ENCODE measurements at places on chromosomes 1 and 21.

DNA sequence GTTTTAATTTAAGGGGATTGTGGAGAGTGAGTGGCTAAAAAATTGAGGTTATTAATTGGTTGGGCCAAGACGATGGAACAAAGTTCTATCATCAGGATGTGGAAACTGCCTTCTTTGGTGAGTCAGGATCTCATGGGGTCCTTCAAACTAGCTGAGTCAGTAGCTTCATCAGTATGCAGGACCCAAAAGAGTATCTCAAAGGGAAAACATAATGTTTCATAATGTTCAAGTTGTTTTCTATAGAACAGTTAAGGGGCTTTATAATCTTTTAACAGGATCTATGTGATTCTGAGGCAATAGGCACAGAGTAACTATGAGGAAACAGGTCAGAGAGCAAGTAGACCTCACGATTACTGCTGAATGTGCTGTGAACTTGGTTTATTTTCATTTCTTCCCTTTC is 3.2 kb upstream of the OLFML2B start:
- DNase-seq = no peak

DNA sequence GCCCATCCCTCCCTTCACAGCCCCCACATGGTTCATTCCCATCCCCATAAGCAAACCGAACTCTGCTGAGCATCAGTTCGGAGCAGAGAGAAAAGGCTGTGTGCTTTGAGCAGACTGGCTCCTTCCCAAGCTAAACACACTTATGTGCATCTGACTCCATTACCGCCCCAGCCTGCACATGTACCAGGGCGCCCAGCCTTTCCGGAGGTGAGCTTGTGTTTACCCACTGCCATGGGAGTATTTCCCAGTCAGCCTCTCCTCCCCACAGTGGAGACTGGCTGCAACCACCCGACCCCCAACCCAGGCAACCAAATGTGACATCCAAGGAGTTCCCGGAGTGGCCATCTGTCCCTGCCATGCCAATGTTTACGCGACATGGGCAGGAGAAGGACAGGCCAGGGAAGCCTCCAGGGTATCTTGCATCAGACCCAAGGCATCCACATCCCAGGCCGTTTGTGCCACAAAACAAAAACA is 9.4 kb downstream of the TIAM1 start:
- DNase-seq = no peak

GRCh38 chr1:73180397-73181189 is 898.3 kb upstream of the NEGR1 start:
- no peak for DNase-seq

DNA sequence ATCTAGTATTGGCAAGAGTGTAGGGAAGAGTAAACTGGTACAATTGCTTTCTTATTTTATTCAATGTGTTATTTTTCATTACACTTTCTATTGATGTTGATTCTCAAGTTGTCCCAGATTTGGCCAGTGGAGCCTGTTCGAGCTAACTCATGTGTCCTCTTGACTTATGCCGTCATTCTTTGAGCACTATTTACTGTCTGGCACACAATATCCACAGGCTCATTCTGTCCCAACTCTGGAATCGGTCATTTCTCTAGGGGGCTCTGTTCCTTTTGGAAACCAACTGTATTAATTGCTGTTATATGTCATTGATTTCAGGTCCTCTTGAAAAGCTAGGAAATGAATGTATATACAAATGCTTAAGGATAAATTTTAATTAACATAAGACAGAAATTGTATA is 22.4 kb upstream of the SFPQ start:
- DNase-seq = no peak

DNA sequence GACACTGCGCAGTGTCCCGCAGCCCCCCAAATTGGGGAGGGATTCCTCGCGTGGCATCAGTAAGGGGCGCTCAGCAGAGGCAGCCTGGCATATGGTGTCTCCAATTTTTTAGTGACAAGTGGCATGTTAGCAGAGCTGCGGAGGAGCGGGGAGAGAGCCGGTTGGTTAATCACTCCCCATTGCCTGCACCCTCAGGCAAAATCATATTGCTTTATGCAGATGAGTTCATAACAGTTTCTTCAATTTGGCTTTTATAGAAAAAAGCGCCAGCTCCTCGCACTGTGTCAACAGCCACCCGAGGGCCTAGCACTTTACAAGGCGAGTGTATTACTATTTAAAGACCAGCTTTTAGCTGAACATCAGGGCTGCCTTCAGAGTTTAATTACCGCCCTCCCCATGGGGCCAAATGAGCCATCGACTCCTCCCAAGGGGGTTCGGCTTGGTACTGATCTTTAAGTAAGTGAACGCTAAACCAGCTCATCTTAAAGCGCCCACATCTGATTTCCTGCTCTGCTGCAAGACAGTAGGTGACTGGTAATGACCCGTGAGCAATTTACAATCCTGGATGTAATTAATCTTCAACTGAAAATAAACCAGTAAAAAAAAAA is 298.9 kb downstream of the DSCAM start:
- no peak for DNase-seq

DNA sequence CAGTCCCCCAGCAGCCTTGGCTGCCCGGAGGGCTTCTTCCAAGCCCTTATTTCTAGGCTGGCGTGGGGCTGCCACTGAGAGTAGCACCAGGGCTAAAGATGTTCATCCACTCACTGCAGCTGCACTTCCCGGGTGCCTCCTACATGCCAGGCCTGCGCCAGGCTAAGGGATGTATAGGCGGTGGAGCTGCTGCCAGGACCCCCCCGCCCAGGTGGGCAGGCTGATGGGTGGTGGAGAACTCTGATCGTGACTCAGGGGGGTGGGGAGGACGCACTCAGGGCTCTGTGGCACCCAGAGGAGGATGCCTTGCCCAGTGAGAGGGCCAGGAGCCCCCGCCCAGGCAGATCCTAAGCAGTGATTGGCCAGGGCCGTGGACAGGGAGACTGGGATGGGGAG is 34.1 kb downstream of the CFAP74 start:
- no peak for DNase-seq

DNA sequence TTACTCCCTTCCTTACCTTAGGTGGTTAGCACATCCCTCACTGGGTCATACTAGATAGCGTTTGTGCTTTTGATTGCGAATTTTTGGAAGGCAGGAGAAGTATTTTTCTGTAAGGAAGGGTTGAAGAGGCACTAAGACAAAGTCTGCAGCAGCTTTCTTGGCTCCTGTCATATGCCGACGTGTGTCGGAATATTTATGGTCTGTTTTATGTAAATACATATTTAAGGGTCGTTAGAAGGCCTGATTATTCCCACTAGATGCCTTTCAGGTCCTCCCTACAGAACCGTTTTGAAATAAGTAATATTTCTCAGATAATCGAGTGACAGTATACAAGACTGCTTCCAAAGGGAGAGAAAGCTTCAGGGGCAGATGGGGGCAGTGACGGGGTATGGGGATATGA is 10.0 kb downstream of the RNF220 start:
- DNase-seq = no peak

- DNase-seq = no peak
These were observed 171.7 kb downstream of the NEK7 start for GRCh38 chr1:198328458-198329032.

DNA sequence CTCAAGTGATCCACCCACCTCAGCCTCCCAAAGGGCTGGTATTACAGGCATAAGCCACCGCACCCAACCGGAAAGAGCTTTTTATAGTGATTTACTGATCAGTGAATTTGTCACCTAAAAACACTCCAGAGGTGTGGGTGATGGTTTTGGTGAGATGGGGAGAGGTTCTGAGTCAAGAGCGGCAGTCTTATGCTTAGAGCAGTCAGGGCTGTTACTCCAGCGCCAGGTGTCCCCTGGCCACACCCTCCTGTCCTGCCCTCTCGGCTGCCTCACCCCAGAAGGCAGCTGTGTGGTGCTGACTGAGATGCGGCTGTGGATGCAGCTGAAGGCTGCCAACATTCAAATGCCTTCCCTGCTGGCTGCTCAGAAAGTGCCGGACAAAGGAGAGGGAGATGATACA is 94.5 kb upstream of the LPGAT1 start:
- no peak for DNase-seq

DNA sequence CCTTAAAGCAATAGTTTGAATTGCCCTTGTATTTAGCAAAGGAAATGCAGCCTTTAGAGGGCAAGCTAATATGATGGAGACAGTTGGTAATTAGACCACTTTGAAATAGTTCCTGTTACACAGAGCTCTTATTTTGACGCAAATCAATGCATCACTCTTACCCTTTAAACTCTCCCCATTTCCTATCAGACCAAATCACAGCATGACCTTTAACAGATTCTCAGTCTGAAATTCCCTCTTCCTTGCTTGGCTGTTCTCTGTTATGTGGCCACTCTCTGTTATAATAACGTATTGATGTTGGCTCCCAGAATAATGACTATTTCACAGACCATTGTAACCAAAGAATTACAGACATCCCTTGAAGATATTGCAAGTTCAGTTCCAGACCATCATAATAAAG is 66.9 kb upstream of the NGF start:
- no peak for DNase-seq

GRCh38 chr1:10586125-10586524 is 111.4 kb downstream of the PEX14 start:
- DNase-seq = no peak

- DNase-seq = no peak
These were observed 133.2 kb upstream of the GRIK3 start for GRCh38 chr1:37167479-37167878.

GRCh38 chr1:109499081-109499480 is 5.2 kb downstream of the CYB561D1 start:
- DNase-seq = no peak

DNA sequence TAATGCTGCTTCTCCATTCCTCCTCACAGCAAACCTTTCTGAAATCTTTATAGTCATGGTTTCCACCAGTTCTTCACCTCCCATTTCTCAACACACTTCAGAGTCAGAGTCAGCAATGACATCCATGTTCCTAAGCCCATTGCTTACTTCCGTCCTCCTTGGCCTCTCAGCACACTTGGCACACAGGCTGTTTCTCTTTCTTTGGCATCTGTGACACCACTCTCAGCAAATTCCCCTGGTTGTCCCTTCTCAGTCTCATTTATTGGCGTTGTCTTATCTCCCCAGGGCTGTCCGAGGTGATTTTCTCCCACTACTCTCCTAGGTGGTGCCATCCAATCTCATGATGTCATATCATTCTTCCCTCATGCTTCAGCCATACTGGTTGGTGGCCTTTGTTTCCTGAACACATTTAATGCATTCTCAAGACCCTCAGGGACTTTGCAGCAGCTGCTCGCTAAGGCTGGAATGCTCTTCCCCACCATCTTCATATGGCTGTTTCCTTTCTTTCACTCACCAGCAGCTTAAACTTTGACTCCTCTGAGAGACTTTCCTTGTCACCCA is 3.3 kb upstream of the LGALS8 start:
- no peak for DNase-seq

GRCh38 chr1:16249596-16250241 is 12.7 kb upstream of the CPLANE2 start:
- DNase-seq = no peak

GRCh38 chr1:156392452-156392853 is 23.4 kb downstream of the RHBG start:
- no peak for DNase-seq

DNA sequence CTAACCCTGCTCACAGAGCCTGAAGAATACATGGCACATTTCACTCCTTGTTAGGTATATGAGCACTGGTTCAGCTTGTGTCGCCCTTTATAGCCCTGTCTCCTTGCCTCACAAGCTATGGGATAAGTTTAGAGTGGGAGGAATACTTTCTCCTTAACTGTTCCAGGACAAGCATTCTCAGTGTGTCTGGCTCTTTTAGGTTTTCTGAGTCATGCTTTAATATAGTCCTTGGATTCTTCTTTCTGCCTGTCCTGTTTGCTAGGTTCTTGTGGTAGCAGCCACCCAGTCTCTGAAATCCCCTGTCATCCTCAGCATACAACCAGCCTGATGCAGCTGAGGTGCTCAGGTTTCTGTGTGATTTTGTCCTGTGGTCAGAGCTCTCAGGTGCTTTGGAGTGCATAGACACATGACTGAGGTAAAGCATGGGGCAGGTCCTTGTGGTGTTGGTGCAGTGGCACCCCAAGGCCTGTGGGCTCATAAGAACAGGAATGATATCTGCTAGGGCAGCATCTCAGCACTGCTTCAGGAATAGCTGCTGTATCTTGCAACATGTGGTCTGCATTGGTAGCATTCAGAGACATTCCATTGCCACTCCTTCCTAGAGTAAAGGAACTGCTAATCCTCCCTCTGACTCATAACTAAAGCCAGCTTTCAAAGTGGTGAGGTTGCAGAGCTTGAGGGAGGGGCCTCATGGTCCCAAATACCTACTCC is 14.2 kb upstream of the CASQ2 start:
- DNase-seq = peak; percentile 40

DNA sequence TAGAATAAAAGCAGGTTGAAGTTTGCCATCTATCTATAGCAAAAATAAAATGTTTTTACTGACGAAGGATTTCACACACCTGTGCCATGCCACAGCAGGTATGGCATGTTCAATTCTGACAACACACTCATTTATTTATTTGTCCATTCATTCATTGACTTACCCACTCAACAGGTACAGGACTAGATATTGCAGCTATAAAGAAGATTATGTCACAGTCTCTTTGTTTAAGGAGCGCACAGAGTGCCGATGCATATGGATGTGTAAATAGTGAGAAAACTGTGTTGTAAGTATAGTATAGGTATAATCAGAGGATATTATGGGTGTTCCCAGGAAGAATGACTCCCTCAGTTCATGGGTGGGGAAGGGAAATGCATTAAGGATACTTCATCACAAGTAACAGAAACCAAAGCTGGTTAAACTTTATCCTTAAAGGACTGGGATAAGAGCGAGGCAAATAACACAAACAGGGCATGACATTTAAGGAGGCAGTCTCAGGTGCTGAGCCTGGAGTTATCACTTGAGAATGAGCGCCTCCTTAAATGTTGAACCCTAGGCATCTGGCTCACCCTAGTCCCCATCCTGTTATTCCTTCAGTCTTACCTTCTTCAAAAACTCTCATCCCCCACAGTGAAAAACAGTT is 7.9 kb upstream of the ZRANB2 start:
- DNase-seq = no peak

- DNase-seq = no peak
These were observed 22.7 kb downstream of the PIGM start for GRCh38 chr1:160009081-160009480.

DNA sequence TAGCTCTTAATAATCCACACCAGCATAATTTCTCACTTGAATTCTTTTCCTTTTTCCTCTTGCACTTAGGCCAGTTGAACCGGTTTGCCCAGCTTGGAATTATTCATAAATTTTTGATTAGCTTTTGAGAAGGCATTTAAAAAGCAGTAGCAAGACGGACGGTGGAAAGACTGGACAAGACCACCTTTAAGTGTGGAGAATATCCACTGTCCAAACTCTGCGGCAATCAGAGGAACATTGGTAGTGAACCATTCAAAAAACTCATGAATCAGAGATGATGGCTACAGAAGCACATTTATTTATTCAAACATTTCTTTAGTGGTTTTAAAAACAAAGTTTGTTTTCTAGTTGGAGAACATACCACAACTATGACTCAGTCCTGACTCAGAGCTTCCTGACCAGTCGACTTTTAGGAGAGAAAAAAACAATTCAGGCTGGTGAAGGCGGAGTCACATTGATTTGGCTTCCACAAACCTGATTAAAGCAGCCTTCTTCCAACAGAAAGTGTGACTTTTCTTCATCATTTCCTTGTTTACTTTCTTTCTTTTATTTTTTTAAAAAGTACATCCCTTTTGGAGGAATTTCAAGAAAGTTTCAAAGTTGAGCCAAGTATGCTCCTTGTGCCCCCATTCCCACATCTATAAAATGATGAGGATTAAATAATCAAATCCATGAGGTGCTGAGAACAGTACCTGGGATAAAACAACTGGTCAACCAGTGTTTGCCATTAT is 128.8 kb downstream of the ADSS2 start:
- peak; percentile 56 for DNase-seq
